ENCODE measurements at places on chromosomes 5 and 9.

DNA sequence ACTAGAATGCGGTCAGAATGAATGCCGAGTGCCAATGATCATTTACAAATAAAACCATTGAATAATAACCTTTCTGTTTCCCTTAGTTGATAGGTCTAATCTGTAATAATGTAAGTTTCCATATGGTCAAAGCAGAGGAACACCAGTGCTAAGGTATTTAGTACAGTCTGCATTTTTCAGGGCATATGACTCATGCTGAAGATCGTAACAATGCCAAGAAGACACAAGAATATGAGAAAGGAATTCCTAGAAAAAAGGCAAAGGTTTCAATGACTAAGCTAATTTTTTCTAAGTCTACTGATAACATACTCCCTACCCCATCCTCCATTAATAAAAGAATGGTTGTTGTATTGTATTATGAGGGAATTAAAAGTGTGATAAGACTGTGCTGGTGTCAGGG lies 2.8 kb downstream of the OR1L8 start:
- DNase-seq: peak; percentile 24

- DNase-seq: no peak
Observed at GRCh38 chr9:12930906-12931305, 156.1 kb downstream of the LURAP1L start.

DNA sequence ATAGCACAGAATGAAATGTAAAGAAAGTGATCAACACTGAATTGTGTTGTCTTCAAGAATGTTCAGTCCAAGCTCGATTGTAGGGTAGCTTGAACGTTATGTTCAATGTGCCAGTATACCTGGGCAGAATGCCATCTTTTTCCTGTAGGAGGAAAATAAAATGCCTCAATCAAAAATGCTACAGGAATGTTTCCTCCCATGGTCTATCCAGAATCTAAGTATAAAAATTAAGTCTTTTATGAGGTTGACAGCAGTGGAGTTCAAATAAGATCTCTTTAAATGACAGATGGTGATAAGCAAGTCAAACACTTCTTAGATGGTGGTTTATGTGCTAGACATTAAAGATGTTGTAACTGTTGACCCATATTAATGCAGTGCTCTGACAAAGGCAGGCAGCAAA lies 488.6 kb downstream of the CSNK1G3 start:
- DNase-seq: no peak

DNA sequence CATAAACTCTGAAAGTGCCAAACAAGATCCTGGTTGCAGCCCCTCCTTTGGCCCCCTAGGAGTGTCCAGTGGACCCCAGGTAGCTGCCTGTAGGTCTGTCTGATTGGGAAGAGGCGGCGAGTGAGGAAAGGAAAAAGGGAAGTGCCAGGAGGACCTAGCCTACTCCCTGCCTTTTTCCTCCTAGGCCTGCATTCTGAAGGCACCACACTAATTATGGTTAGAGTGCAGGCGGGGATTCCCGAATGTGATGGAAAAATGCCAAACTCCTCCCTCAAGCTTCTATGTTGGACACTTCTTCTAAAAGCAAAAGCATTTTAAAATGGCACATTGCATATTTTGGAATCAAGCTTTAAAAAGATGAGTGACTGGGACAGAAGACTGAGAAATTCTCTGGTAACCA lies 83.2 kb upstream of the SMIM15 start:
- no peak for DNase-seq

- DNase-seq: peak; percentile 54
Observed at GRCh38 chr5:127856292-127856691, 153.1 kb downstream of the CCDC192 start.

- no peak for DNase-seq
Observed at GRCh38 chr5:139058121-139058520, 140.0 kb downstream of the SIL1 start.

DNA sequence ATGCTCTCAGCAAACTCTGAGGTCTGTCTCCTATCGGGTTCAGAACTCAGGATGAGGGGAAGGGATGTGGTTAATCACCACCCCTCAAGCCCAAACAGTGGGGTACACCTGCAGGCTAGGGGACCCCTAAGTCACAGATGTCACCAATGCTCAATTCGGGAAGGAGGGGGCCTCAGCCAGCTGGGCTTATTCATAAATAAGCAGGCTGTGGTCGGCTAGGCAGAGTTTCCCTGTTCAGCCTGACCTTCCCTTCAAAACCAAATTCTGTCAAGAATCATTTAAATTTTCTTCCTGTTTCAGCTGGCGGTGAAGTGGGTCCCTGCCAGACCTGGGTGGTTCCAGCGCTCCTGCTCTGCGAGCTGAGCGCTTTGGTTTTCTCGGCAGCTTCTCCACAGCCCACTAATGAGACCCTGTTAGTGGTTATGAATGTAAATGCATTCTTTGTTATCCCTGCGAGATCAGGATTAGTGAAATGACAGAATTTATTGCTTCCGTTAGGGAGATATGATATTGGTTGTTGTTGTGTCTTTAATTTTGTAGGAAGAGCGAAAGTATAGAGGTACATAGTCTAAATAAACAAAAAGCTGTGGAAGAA lies 68.3 kb downstream of the AK8 start:
- peak; percentile 20 for DNase-seq

DNA sequence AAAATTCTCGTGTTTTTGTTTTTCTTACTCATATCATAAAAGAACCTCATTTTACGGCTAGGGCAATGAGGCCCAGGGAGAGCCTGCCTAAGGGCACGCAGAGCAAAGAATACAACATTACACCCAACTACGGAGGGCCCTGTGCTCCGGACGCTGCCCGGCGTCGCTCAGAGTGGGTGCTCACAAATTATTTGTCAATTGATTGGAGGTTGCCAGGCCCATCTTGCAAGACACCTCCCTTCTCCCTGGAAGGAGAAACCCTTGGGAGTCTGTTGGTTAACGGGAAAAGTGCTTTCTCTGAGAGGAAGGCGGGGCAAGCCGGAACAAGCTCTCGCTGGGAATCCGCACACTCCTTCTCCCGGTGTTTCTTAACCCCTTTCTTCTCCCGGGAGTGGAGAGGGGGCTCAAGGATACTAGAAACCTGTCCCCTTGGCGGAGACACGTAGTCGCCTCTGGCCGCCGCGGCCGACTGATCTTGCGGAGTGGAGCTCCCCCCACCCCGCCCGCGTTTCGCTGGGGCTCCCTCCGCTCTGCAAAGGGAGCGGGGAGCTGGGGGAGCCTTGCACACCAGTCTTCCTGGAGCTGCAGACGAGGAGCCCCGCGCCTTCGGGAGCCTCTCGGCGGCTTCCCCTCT lies 599.3 kb upstream of the SGCD start:
- no peak for DNase-seq

Data from hematopoietic multipotent progenitor cell treated with erythropoietin and hydrocortisone succinate and interleukin-3 and kit ligand, for 4 days (in vitro differentiated cells).